Panc1 (cell line): ENCODE measurements at places on chromosomes 5 and 9.

DNA sequence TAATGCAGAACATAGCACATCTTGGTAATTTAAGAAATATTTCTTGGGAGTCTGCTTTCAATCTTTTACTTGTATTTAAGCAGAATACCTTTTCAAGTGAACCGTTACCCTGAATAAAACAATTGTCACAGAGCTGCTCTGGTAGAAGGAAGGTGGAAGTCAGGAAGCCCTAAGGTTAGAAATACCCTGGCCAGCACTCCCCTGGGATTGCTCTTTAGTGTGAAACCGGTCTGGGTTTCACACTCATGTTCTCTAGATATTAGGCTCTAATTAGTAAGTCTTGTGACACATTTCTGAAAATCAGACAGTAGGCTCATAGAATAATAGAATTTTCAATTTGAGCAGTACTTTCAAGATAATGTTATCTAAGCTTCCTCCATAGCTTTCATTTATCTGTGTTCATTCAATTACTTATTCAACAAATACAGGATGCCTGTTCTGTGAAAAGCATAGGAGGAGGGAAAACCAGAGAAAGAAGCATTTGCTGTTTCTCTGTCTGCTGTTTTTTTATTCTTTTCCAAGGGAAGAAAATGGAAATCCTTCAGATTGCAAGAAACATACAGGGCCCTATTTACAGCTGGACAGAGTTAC is 825.5 kb downstream of the TLR4 start:
- no peak for DNase-seq

DNA sequence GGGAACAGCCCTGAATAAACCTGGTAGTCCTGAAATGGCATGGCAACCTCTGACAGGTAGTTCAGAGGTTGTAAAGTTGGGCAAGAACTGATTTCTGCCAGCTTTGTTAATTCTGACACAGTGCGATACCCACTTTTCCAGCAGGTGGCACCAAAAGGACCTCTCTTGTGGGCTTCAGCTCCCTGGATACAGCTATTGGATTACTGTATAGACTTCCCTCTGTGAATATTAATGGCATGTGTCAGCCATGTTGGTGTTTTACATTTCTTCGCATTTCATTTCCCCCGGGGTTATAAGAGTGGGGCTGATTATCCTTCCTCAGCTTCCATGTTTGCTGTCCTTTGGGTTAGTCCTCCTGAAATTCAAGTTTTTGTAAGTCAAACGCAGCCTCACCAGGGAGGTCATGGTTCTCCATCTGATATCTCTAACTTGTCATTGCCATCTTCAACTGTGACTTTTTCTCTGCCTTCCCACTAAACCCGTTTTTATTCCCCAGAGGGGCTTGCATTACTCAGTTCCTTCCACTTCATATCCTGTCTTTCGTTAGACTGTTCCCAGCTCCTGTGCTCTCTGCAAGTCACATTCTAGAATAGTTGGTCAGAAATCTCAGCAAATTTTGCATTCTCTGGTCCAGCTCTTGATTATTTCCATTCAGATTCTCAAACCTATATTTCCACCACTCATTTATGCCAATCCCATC is 135.6 kb downstream of the LIFR start:
- peak; percentile 63 for DNase-seq

DNA sequence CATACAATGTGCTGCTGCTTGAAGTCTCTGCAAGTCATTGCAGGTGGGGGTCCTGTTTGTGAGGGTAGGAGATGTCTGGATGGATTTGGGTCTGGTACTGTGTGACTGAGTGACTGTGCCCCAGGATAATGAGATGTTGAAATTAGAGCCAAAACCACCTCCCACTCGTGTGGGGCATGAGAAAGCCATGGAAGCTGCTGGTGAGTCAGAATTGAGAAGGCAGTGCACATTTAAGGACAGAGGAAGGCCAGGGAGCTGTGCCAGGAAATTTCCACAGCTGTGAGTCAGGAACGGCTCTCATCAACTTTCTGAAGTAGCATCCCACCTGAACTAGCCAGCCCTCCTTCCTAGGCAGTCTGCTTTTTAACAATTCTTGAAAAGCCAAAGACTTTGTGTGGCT is 229.8 kb downstream of the DRD1 start:
- DNase-seq = peak; percentile 63

- DNase-seq = no peak
Observed at GRCh38 chr5:67045816-67046740, 150.5 kb downstream of the CD180 start.

GRCh38 chr5:176742246-176743105 is 67.9 kb upstream of the UNC5A start:
- no peak for DNase-seq

GRCh38 chr5:149940077-149940574 is 4.5 kb downstream of the PDE6A start:
- DNase-seq = no peak

GRCh38 chr9:109281518-109281917 is 39.3 kb downstream of the EPB41L4B start:
- DNase-seq = no peak

- no peak for DNase-seq
Observed at GRCh38 chr5:433836-434235, 9.1 kb upstream of the EXOC3 start.

DNA sequence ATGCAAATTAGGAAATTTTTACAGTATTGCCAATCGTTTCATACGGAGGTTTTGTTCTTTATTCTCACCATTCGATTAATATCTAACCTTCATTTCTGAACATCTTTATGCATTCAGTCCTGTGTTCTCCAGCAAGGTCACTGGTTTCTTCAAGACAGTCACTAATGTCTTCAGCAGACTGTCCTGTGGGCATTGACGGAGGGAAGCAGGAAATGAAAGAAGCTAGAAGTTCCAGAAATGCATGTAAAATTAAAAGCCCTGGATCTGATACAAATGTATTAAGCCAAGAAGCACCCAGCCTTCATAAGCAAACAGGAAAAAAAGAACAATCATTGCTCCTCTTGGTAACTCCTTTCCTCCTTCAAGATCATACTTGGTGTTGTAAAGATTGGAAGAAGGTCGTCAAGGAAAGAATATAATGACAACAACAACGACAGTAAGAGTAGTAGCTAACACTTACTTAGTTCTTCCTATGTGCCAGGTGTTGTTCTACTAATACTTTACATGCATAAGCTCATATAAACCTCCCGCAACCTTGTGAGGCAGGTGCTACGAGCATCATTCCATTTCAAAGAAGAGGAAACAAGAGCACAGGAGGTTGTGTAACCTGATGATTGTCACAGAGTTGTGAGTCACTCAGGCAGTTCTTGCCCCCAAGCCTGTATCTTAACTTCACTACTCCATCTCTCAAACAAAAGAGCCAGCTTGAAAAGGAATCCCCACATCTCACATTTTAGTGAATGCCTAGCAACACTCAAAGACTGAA is 59.9 kb upstream of the CER1 start:
- no peak for DNase-seq

DNA sequence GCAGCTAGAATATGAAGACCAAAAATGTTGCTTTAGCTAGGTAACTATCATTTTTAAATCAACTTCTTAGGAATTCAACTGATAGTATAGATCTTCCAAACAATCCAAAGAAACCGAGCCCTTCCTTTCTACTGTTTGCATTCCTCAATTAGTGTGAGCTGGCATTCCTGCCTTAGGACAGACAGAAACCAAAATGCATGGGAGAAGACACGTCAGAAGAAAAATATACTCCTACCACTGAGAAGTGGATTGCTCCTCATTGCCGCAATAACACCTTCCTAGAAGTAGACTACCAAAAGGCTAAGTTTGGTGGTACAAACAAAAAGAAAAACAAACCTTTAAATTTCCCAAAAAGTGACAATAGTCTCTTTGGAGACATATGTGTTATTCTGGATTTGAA is 440.0 kb downstream of the SEMA5A start:
- no peak for DNase-seq

DNA sequence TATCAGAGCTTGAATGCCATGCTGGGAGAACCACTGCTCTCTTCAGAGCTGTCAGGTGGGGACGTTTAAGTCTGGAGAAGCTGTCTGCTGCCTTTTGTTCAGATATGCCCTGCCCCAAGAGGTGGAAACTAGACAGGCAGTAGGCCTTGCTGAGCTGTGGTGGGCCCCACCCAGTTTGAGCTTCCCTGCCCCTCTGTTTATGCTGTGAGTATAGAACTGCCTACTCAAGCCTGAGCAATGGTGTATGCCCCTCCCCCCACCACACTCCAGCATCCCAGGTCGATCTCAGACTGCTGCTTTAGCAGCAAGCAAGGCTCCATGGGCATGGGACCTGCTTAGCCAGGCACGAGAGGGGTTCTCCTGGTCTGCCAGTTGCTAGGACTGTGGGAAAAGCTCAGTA is 362.3 kb downstream of the FAM170A start:
- no peak for DNase-seq

DNA sequence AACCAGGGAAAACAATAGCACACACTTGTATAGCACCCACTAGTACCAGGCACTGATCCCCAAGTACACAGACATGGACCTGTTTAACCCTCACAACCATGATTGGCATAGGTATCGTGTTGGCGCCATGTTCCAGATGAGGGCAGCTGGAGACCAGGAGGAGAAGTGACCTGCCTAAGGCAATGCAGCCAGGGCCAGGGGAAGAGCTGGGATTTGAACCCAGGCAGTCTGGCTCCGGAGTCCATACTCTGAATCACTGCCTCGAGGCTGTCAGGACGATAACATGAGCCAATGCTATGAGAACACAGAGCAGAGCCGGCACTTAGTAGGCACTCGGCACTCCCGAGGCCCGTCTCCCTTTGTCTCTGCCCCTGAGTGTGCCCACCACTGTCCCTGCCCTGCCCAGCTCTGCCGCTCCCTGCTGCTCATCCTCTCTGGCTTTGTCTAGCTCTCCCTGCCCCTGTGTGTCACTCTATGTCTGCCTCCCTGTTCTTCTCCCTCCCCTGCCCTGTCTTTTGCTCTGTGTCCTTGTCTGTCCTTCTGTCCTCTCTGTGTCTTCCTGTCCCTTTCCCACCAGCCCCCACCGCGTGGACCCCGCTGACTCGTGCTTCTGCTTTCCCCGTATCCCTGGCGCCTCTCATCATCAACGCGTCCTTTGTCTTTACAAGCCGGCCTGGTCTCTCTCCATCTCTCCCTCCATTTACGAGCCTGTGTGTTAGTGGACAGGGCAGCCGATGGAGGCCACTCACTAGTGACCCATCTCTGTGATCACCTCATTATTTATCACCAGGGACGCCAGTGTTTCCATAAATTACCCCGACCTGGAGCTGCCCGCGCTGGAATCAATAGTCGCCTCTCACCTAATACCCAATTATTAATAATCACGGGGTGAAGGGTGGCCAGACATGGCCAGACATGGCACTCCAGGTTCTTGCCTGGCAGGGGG is 99.4 kb upstream of the MVB12B start:
- DNase-seq = no peak

GRCh38 chr5:167207081-167207480 is 1084.4 kb upstream of the WWC1 start:
- DNase-seq = no peak

DNA sequence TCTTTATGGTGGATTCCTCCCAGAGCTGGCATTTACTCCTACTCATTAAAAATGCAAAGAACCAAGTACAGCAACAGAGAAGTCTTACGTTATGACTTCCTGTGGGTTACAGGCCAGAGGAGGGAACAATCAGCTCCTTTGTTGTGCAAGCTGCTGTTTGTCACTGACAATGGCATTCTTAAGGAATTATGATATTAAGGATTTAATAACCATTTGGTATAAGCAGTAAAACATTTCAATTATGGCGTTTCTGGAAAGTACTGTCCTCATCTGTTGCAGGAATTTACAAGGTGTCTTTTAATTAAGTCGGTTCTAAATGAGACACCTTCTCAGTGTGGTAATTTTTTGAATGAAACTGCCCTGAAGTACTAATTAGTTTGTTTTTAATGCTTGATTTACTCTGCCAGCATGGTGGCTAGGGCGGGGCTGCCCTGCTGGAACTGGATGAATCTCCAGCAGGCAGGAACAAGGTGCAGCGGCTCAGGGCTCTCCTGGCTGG is 49.1 kb upstream of the VDAC1 start:
- DNase-seq = no peak

- DNase-seq = peak; percentile 85
Observed at GRCh38 chr9:81588148-81588871, 101.0 kb downstream of the TLE1 start.

- no peak for DNase-seq
Observed at GRCh38 chr5:153365547-153365946, 124.9 kb upstream of the GRIA1 start.

- no peak for DNase-seq
Observed at GRCh38 chr9:76927540-76928240, 21.8 kb upstream of the PRUNE2 start.

- DNase-seq = no peak
Observed at GRCh38 chr9:130843049-130843908, 8.2 kb downstream of the ABL1 start.

GRCh38 chr9:136882109-136882946 is 4.0 kb upstream of the TRAF2 start:
- peak; percentile 41 for DNase-seq

GRCh38 chr9:100447041-100447440 is 20.1 kb downstream of the MSANTD3 start:
- no peak for DNase-seq

DNA sequence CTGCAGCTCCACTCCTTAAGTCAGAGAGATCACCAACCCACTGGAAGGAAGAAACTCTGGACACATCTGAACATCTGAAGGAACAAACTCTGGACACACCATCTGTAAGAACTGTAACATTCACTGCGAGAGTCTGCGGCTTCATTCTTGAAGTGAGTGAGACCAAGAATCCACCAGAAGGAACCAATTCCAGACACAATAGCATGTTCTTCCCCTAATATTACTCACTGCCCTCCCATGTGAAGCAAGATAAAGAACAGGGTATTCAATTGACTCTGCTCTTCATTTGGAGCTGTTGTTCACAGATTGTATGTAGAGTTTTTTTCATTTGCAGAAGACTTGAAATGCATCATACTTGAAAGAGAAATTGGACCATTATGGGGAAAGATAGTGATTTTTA is 10.8 kb downstream of the SAXO1 start:
- no peak for DNase-seq

- DNase-seq = no peak
Observed at GRCh38 chr5:97112230-97112629, 30.2 kb downstream of the LIX1 start.

- DNase-seq = no peak
Observed at GRCh38 chr9:131835151-131835910, 95.5 kb upstream of the RAPGEF1 start.

- DNase-seq = no peak
Observed at GRCh38 chr9:127634698-127635097, 22.6 kb downstream of the STXBP1 start.

DNA sequence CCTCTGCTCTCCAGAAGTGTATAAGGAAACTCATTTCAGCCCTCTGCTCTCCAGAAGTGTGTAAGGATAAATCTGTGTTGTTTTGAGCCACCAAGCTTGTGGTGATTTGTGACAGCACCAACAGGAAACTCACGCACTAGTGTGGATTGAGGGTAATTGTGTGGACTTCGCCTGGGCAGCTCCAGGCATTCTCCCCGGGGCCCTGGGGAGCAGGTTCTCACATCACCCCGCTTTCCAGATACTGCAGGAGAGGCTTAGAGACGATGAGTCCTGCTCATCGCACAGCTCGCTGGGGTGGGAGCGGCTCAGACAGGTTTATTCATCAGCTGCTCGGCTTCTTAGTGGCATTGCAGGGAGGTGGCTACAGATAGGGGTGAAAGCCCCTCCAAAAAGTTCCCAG is 38.4 kb upstream of the RNF130 start:
- DNase-seq = no peak

GRCh38 chr5:145465474-145466263 is 369.5 kb downstream of the PRELID2 start:
- no peak for DNase-seq

- no peak for DNase-seq
Observed at GRCh38 chr9:137053944-137054931, at the start of gene ENTPD2. Gene ENTPD2, minus strand, starts transcription at chr9:137054061. Its CDS starts 64 bp downstream, at chr9:137053997.
